K562 (cell line): ENCODE measurements at places on chromosomes 13 and 19. TPM values are rescaled to one million over a fixed set of nuclear protein-coding genes. Genes with fewer than 3 reads are reported as not detected.

GRCh38 chr19:4327252-4327876, 11.3 kb downstream of the STAP2 start:
- peak overlapping the region; percentile 72 for H3K27ac ChIP-seq
- peaks cover 54% of the 10 kb centered on the region for H3K4me1 ChIP-seq
- DNase-seq, result peak; percentile 93
- peak overlapping the region; percentile 54 for H3K4me3 ChIP-seq

- peaks cover 35% of the 10 kb centered on the region; the same call in 2 of the 3 replicates for H3K36me3 ChIP-seq
- no peaks in the 10 kb centered on the region for H3K27me3 ChIP-seq
- no peak overlapping the region for H3K4me3 ChIP-seq
- DNase-seq, result no peak
- H3K4me1 ChIP-seq, result no peaks in the 10 kb centered on the region
These were observed 157.5 kb downstream of the RGCC start for GRCh38 chr13:41614671-41615527.

DNA sequence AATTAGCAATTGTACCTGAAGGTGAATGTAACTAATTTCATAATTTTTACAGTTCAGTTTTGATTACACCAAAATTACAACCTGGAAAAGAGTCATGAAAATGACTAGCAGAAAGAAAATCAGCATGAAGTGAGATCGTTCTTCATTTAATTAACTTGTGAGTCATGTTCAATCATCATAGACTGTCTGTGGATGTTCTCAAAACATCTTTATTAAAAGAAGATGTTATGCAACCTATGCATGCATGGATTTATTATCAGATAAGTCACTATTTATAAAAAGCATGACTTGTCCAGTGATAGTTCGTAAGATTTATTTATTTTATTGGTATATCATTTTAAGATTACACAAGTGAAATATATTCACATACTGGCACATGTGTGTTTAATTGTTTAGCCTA, 245.9 kb downstream of the ITGBL1 start:
- H3K27me3 ChIP-seq, result no peaks in the 10 kb centered on the region
- no peak overlapping the region for H3K27ac ChIP-seq
- DNase-seq, result no peak
- no peaks in the 10 kb centered on the region for H3K36me3 ChIP-seq

- no peaks in the 10 kb centered on the region for H3K4me1 ChIP-seq
- no peaks in the 10 kb centered on the region for H3K27me3 ChIP-seq
- no peak overlapping the region for H3K27ac ChIP-seq
- no peak overlapping the region for H3K4me3 ChIP-seq
- DNase-seq, result no peak
- H3K36me3 ChIP-seq, result no peaks in the 10 kb centered on the region
These were observed 2792.1 kb downstream of the PCDH9 start for GRCh38 chr13:64438084-64438483.

- H3K4me3 ChIP-seq, result no peak overlapping the region
- H3K27ac ChIP-seq, result no peak overlapping the region
- no peak for DNase-seq
- no peaks in the 10 kb centered on the region for H3K4me1 ChIP-seq
- H3K36me3 ChIP-seq, result no peaks in the 10 kb centered on the region
- no peaks in the 10 kb centered on the region for H3K27me3 ChIP-seq
These were observed 78.0 kb downstream of the GPR12 start for GRCh38 chr13:26682606-26683005.

Gene ANKRD24
- total RNA-seq, result 0.07 and 0.38 TPM in 2 replicates

- H3K4me3 ChIP-seq, result no peak overlapping the region
- DNase-seq, result no peak
- no peaks in the 10 kb centered on the region for H3K27me3 ChIP-seq
- peaks cover 16% of the 10 kb centered on the region; the same call in 2 of the 3 replicates for H3K36me3 ChIP-seq
- no peaks in the 10 kb centered on the region for H3K4me1 ChIP-seq
These were observed 60.7 kb downstream of the DOCK9 start for GRCh38 chr13:98917116-98917515.

DNA sequence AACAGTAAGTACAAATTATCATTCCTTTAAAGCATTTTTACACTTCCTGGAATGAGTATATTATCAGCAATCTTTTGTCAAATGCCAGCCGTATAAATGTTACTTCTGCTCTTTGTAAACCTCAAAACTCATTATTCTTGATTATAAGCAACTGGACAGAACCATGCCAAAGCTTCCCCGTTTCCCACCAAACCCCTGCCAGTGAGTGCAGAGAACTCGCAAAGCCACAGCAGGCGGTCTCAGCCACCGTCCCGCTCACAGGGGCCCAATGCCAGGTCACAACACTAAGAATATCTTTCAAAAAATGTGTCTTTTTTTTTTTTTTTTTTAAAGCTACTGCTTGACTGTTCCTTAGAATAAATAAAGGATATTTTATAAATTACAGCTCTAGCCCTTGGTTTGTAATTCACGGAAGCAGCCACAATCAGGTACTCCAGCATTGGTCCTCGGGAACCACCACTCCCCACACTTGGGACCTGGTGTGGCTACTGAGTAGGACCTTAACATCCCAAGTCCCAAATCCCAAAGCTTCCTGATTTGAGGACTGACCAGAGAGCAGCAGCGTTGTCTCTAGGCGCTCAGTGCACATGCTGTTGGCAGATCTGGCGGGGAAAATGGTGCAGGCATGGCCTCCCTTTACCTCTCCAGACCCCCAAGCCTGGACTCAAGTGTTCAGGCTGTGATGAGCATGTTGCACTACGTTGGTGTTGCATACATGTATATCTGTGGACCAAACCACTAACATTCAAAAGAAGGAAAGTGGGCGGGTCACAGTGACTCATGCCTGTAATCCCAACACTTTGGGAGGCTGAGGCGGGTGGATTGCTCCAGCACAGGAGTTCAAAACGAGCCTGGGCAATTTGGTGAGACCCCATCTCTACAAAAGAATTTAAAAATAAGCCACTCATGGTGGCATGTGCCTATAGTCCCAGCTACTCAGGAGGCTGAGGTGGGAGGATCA, 19.0 kb downstream of the KCTD15 start:
- H3K4me3 ChIP-seq, result no peak overlapping the region
- peak; percentile 38 for DNase-seq
- H3K36me3 ChIP-seq, result peaks cover 24% of the 10 kb centered on the region; the same call in 1 of the 3 replicates
- H3K27me3 ChIP-seq, result no peaks in the 10 kb centered on the region
- no peak overlapping the region for H3K27ac ChIP-seq

- DNase-seq, result peak; percentile 89
- H3K27me3 ChIP-seq, result no peaks in the 10 kb centered on the region
- H3K4me1 ChIP-seq, result peaks cover 92% of the 10 kb centered on the region
- peak overlapping the region; percentile 96 for H3K27ac ChIP-seq
- H3K4me3 ChIP-seq, result peak overlapping the region; percentile 79
- peaks cover 39% of the 10 kb centered on the region for H3K36me3 ChIP-seq
These were observed 1.3 kb downstream of the ICAM5 start for GRCh38 chr19:10290876-10291553.

DNA sequence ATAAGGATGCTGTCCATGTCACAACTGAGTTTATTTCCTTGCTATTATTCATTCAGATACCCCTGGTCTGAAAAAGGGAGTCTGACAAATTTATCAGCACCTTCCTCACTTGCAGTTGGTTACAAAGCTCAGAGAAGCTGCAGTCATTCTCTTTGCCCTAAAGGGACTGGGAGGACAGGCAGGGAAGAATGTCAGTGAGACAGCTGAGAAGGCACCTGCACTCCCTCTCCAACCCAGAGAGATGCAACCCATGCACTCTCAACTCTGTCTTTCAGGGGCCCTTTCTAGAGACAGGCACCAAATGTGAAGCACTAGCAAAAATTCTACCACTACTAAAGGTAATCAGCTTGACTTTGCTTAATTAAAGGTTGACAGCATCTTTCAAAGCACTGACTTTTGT, 83.3 kb downstream of the CRYL1 start:
- no peak for DNase-seq
- no peak overlapping the region for H3K27ac ChIP-seq
- no peaks in the 10 kb centered on the region for H3K36me3 ChIP-seq
- no peak overlapping the region for H3K4me3 ChIP-seq
- H3K4me1 ChIP-seq, result no peaks in the 10 kb centered on the region

DNA sequence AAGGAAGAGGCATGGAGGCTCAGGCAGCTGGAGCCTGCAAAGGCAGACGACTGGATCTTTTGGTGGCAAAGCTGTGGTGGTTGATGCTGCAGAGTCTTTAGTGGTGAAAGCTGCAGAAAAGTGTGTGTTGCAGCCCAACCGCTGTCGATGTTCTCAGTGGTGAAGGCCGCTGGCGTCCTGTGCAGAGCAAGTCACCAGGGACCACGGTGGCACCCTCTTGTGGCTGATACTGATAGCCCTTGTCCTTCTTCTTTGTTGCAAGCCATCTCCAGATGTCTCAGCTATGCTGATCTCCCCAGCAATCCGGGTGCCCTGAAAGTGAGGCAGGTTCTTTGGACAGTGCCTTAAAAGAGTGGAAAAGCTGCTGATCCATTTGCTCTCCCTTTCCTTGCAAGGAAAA, 610.9 kb upstream of the PCDH9 start:
- H3K27ac ChIP-seq, result no peak overlapping the region
- H3K4me3 ChIP-seq, result no peak overlapping the region
- H3K36me3 ChIP-seq, result no peaks in the 10 kb centered on the region
- H3K27me3 ChIP-seq, result no peaks in the 10 kb centered on the region
- DNase-seq, result peak; percentile 3
- no peaks in the 10 kb centered on the region for H3K4me1 ChIP-seq

Gene ADGRE3
- not detected in 2 replicates for total RNA-seq

GRCh38 chr13:40933508-40934204, 85.5 kb downstream of the ELF1 start:
- no peak overlapping the region for H3K27ac ChIP-seq
- H3K36me3 ChIP-seq, result peaks cover 61% of the 10 kb centered on the region
- no peak overlapping the region for H3K4me3 ChIP-seq
- no peak for DNase-seq
- no peaks in the 10 kb centered on the region for H3K27me3 ChIP-seq
- H3K4me1 ChIP-seq, result no peaks in the 10 kb centered on the region

- peaks cover 6% of the 10 kb centered on the region; the same call in 2 of the 3 replicates for H3K4me1 ChIP-seq
- no peaks in the 10 kb centered on the region for H3K36me3 ChIP-seq
- H3K4me3 ChIP-seq, result no peak overlapping the region
- no peak overlapping the region for H3K27ac ChIP-seq
These were observed 2.7 kb upstream of the RAP2A start for GRCh38 chr13:97431171-97431764.

- peaks cover 96% of the 10 kb centered on the region; the same call in 2 of the 3 replicates for H3K36me3 ChIP-seq
- no peak overlapping the region for H3K27ac ChIP-seq
- no peaks in the 10 kb centered on the region for H3K4me1 ChIP-seq
- no peak overlapping the region for H3K4me3 ChIP-seq
These were observed 9.6 kb upstream of the RSPH6A start for GRCh38 chr19:45824531-45825262.

- no peak overlapping the region for H3K4me3 ChIP-seq
- H3K27me3 ChIP-seq, result no peaks in the 10 kb centered on the region
- no peak for DNase-seq
- no peaks in the 10 kb centered on the region for H3K4me1 ChIP-seq
- H3K27ac ChIP-seq, result no peak overlapping the region
These were observed 89.3 kb downstream of the MIPEP start for GRCh38 chr13:23799945-23800344.

Gene LILRA6
- not detected in 2 replicates for total RNA-seq

- H3K4me1 ChIP-seq, result no peaks in the 10 kb centered on the region
- no peak for DNase-seq
- H3K27me3 ChIP-seq, result no peaks in the 10 kb centered on the region
- no peak overlapping the region for H3K27ac ChIP-seq
- H3K4me3 ChIP-seq, result no peak overlapping the region
These were observed 320.1 kb upstream of the MAB21L1 start for GRCh38 chr13:35796623-35797022.

DNA sequence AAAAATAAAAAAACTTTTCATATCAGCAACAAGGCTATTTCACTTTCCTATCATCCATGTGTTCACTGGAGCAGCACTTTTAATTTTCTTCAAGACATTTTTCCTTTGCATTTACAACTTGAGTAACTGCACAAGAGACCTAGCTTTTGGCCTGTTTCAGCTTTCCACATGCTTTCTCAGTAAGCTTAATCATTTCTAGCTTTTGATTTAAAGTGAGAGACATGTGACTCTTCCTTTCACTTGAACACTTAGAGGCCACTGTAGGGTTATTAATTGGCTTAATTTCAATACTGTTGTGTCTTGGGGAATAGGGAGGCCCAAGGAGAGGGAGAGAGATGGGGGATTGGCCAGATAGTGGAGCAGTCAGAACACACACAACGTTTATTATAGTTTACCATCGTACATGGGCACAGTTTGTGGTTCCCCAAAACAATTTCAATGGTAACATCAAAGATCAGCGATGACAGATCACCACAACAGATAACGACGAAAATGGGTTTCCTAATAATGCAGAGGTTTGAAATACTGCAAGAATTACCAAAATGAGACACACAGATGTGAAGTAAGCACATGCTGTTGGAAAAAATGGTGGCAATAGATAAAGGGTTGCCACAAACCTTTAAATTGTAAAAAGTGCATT, 117.6 kb downstream of the GGACT start:
- H3K4me3 ChIP-seq, result no peak overlapping the region
- no peaks in the 10 kb centered on the region for H3K27me3 ChIP-seq
- DNase-seq, result no peak
- H3K36me3 ChIP-seq, result no peaks in the 10 kb centered on the region

GRCh38 chr13:22128441-22129408, 457.9 kb downstream of the FGF9 start:
- H3K27me3 ChIP-seq, result no peaks in the 10 kb centered on the region
- H3K4me1 ChIP-seq, result no peaks in the 10 kb centered on the region
- H3K36me3 ChIP-seq, result no peaks in the 10 kb centered on the region

Gene KRTDAP
- not detected in 2 replicates for total RNA-seq

DNA sequence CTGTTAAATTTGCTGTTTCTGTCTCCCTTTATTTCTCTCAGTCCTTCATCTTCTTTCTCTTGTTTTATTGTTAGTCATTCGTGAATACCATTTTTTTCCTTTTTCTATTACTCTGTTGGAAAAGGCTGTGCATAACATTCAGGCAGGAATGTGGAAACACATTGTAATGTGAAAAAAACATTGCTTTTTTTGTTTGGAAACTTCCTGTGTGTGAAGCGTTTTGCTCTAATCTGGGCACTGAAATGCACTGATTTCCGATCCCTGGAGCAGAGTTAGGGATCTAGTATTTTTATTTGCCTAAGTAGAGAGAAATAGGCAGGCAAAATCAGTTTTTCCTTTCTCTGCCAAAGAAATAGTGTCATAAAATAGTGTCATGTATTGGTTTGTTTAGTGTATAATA, 155.5 kb downstream of the PCCA start:
- H3K4me3 ChIP-seq, result no peak overlapping the region
- DNase-seq, result no peak
- H3K27ac ChIP-seq, result no peak overlapping the region
- H3K4me1 ChIP-seq, result no peaks in the 10 kb centered on the region

Gene EEF1AKMT1
- 6.0 and 7.0 TPM in 2 replicates for total RNA-seq

DNA sequence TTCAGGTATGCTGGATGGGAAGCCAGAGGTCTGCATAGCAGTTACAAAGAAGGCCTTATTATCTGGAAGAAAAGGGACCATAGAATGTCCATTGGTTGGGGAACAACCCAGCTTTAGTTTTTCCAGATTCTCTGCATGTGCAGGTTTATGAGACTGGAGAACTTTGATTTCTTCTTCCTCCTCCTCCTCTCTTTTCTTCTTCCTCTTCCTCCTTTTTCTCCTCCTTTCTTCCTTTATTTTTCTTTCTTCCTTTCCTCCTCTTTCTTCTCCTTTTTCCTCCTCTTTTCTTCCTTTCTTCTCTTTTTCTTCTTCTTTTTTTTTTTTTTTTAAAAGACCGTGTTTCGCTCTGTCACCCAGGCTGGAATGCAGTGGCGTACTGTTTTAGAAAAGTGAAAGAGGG, 30.9 kb downstream of the EPN1 start:
- H3K4me1 ChIP-seq, result peaks cover 24% of the 10 kb centered on the region
- DNase-seq, result no peak
- H3K36me3 ChIP-seq, result peaks cover 11% of the 10 kb centered on the region; the same call in 1 of the 3 replicates
- no peaks in the 10 kb centered on the region for H3K27me3 ChIP-seq
- H3K4me3 ChIP-seq, result no peak overlapping the region
- H3K27ac ChIP-seq, result no peak overlapping the region

- H3K27me3 ChIP-seq, result no peaks in the 10 kb centered on the region; the same call in 1 of the 3 replicates
- H3K4me3 ChIP-seq, result no peak overlapping the region
- no peaks in the 10 kb centered on the region for H3K36me3 ChIP-seq
- no peak for DNase-seq
- peaks cover 23% of the 10 kb centered on the region; the same call in 1 of the 2 replicates for H3K4me1 ChIP-seq
- H3K27ac ChIP-seq, result no peak overlapping the region
These were observed 28.0 kb upstream of the F7 start for GRCh38 chr13:113077566-113077952.
